ENCODE measurements at places on chromosomes 7 and 10.

DNA sequence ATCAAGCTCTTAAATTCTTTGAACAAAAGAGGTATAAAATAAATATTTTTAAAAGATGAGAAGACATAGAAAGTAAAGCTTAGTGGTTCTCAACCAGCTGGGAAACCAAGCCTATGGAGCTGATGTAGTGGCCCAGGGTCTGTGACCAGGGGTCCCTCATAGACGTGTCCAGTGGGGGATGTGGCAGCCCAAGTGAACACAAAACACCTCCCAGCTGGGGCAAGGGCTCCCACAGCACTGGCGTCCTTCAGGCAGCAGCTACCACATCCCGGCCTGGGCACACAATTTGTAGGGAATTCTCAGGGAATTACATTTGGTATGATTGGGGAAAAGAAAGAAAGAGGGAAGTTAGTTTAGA lies 17.8 kb upstream of the CCDC71L start:
- no peak for DNase-seq

DNA sequence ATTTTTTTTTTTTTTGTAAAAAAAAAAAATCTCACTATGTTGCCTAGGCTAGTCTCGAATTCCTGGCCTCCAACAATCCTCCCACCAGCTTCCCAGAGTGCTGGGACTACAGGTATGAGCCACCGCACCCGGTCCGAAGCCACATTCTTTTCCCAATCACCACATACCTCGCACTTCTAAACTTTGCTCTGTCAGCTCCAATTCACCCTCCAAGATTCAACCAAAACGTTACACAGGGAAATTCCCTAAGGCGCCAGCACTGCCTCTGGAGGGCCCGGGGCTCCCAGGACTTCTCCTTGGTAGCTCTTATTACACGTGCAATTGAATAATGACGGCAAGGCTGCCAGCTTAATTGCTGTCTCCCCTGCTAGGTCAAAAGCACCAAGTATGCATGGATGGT lies 10.3 kb upstream of the DNAAF5 start:
- DNase-seq = no peak

GRCh38 chr10:98256692-98257091 lies 11.3 kb downstream of the LOXL4 start:
- DNase-seq = no peak

GRCh38 chr10:46233181-46233580 lies 53.6 kb upstream of the ANTXRL start:
- no peak for DNase-seq

DNA sequence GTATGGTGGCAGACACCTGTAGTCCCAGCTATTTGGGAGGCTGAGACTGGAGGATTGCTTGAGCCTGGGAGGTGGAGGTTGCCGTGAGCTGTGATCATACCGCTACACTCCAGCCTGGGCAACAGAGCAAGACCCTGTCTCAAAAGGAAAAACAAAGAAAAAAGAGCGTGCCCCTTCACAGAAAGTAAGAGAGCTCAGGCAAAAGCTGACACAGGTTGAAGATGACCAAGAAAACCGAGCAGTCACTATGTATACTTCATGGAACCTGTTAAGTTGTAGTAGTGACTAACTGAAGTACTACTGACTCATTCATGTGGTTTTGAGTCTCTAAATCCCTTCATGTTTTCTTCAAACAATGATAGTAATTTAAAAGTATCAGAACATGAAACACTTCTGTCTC lies 1.2 kb upstream of the PRRT4 start:
- DNase-seq = no peak

DNA sequence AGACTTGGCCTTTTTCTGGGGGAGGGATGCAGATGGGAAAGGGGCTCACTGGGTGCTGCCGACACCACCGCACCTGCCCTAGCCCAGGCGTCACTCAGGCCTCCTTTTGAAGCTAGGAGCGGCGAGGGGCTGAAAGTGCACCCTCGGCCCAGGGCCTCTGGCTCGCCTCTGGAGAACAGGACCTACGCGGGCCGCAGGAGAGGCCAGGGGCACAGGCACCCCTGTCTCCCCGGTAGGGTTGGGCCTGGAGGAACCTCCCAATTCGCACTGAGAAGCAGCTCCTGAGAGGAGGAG lies 46.5 kb upstream of the PRKAR1B start:
- no peak for DNase-seq

GRCh38 chr10:117541909-117542705 lies 439 bp upstream of the EMX2 start:
- DNase-seq = no peak
